ENCODE measurements at places on chromosomes 5 and 9.
A peak's percentile ranks its signal among the peaks of the same experiment; 100 is the strongest.

- no peaks in the 10 kb centered on the region for H3K4me1 ChIP-seq
- no peak overlapping the region for H3K4me3 ChIP-seq
- no peaks in the 10 kb centered on the region for H3K36me3 ChIP-seq
- H3K27ac ChIP-seq, result no peak overlapping the region
- peak; percentile 8 for DNase-seq
- no peaks in the 10 kb centered on the region for H3K27me3 ChIP-seq
Observed at GRCh38 chr5:135223404-135223803, 175.6 kb downstream of the MACROH2A1 start.

DNA sequence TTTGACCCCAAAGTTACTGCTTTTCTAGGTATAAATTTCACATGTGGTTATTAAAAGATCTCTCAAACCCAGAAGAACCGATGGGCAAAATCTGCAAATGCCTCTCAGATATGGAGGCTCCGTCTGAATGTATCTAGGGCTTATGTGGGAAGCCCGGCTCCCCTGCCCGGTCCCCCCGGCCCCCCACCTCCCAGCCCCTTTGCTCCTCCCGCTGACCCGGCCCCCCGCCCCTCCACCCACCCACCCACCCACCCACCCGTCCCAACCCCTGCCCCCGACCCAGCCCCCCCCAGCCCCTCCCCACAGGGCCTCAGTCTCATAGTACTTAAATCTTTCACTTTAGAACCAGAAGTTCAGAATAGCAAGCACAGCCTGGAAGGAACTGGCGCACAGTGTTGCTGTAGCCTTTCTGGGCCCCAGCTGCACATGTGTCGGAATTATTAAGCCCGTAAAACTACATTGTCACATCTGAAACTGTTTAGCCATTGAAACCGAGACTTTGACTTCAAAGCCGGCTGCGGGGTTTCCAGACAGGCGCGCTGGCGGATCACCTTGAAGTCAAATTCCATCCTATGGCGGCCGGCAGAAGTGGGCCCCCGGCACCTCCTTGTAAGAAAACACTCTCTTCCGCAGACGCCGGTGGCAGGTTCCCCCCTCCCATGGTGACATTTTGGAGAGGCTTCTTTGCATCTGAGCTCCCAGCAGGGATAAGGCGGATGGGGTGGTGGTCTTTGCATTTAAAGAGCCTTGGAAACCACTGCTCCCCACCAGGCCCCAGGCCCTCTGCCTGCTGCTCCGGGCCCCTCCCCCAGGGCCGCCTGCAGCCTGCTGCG is 12.8 kb downstream of the NKD2 start:
- peak; percentile 47 for DNase-seq
- H3K4me3 ChIP-seq, result no peak overlapping the region
- H3K4me1 ChIP-seq, result no peaks in the 10 kb centered on the region
- no peak overlapping the region for H3K27ac ChIP-seq

GRCh38 chr5:15116996-15117395 is 245.4 kb upstream of the ANKH start:
- H3K36me3 ChIP-seq, result no peaks in the 10 kb centered on the region
- no peak overlapping the region for H3K4me3 ChIP-seq
- H3K27ac ChIP-seq, result no peak overlapping the region
- DNase-seq, result no peak

- no peak overlapping the region for H3K27ac ChIP-seq
- no peak for DNase-seq
- H3K27me3 ChIP-seq, result no peaks in the 10 kb centered on the region
Observed at GRCh38 chr5:132210944-132211343, 16.7 kb downstream of the P4HA2 start.

- no peaks in the 10 kb centered on the region for H3K36me3 ChIP-seq
- H3K27ac ChIP-seq, result no peak overlapping the region
- no peaks in the 10 kb centered on the region for H3K4me1 ChIP-seq
- H3K27me3 ChIP-seq, result no peaks in the 10 kb centered on the region
- no peak for DNase-seq
Observed at GRCh38 chr9:138007918-138008841, 130.6 kb downstream of the CACNA1B start.

Data from stomach (tissue), 19 donors.